Bronchial epithelial cell (primary cell): ENCODE measurements at places on chromosomes 1 and 21. TPM values are rescaled to one million over a fixed set of nuclear protein-coding genes. Genes with fewer than 3 reads are reported as not detected.

The CHD5 gene
- 0.13 and 0.26 TPM in 2 replicates for total RNA-seq

The TRIM67 gene
- total RNA-seq, result not detected in 2 replicates

The TEX38 gene
- total RNA-seq, result not detected in 2 replicates

The AMIGO1 gene
- 0.13 and 0.26 TPM in 2 replicates for total RNA-seq

The FCRL4 gene
- not detected in 2 replicates for total RNA-seq

The FAM3B gene
- total RNA-seq, result not detected in 2 replicates

DNA sequence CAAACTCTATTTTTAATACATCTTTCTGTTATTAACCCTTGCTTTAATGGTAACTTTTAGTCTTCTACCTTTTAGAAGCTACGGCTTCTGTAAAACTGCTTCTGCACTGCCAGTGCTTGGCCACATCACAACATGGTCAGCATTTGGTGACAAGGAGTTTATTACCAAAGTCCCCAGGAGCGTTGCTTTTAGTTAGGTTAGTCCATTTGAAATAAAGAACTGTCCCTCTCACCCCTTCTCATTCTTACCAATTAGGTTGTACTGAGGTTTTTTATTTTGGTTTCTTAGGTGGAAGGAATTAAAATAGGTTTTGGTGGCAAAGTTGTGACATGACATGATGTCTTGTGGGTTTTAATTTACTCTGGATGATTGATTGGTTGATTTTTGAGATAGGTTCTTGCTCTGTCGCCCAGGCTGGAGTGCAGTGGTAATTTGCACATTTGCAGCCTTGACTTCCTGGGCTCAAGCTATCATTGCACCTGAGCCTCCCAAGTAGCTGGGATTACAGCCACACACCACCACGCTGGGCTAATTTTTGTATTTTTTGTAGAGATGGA lies 39.2 kb downstream of the SPEN start:
- DNase-seq, result no peak

DNA sequence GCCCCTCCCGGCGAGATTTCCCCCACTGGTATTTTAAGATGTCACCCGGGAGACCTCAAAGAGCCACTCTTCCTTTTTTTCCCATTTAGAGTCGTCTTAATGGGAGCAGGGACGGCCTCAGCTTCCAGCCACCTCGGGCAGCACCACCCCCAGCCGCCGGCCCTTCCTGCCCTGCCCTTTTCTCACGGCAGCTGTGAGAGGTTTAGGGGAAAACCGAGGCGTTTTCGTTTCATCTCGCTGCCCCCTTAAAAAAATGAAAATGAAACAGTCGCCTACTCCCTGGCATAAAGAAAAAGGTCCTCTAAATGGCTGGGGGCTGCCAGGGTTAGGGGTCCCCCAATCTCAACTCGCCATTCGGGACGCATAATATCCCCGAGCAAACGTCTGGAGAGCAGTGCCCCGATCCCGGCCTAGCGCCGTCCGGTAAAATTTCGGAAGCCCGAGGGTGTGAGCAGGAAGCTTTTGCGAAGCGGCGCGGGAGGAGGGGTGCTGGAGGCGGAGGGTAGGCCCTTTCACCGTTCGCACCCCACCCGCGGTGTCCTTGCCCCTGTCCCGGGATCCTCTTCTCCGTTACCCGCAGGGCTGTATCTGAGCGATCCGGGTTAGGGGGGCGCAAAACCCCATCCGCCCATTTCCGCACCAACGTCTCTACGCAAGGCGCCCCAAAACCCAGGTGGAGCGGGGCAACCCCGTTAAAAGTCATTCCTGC lies 1.2 kb downstream of the RUNX3 start:
- DNase-seq, result no peak

DNA sequence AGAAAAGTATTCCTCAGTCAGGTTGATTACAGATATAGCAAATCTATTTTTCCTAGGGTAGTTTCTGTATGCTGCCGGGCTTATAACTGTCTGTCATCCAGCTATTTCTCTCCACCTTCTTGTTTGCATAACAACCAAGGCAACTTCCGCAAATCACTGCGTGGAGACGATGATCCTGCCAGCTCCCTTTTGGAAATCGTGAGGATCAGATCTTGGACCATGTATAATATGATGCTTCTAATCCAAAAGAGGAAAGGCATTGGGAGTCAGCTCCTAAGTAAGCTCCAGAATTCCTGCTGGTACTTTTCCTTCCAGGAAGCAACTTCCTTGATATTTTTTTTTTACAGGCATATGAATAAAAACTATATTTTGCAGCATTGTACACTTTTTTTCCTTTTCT lies 445 bp upstream of the RGS4 start:
- peak; percentile 33 for DNase-seq

- no peak for DNase-seq
Observed at GRCh38 chr1:207605444-207606361, 39.2 kb upstream of the CR1L start.

- DNase-seq, result peak; percentile 85
Observed at GRCh38 chr1:55124470-55124869, 85.1 kb downstream of the PCSK9 start.

DNA sequence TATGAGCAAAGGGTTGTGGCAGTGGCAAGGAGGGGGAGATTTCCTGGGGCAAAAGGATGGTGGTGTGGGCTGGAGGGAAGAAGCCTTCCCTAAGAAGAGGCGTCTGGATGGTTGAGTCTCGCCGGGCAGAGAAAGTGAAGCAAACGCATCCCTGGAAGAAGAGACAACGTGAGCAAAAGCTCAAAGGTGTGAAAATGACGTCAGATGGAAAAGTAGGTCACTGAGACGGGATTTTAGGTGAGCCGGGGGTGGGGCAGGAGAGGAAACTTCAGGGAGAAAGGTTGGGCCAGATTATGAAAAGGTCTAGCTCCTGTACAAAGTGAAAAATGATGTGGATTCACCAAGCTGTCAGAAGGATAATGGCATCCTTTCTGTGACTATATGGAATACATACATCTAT lies 95.3 kb upstream of the KCNE2 start:
- no peak for DNase-seq

DNA sequence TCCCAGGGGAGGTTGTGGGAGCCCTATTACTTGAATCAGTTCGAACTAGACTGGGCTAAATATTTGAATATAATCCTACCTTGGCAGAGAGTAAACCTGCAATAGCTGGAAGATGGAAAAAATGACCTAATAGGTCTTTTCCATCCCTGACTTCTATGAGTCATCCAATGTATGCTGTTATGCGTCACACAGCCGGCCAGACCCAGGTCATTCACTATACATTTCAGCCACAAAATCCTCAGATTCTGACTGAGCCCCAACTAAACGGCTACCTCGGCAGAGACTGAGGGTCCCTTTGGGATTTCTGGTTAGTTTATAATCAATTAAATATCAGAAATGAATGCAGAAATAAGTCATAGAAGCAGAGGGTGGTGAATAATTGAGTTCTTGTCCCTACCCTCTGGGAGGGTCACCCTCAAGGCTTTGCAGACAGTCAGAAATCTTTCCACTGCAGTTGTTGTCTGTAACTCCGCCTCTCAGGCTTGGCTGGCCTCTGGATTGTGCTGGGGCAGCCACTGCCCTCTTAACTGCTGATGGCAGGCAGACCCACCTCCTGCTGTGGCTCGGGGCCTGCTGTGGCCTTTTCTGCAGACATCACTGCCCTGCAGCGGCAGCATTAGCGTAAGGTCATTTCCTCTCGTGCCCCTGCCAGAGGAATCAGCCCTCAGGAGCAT lies 240.5 kb downstream of the TGFB2 start:
- peak; percentile 91 for DNase-seq

- no peak for DNase-seq
Observed at GRCh38 chr1:236129306-236129705, 13.0 kb upstream of the GPR137B start.

- no peak for DNase-seq
Observed at GRCh38 chr1:157849229-157849875, 7.7 kb upstream of the CD5L start.
